ENCODE measurements at places on chromosomes 16 and 17. TPM values are rescaled to one million over a fixed set of nuclear protein-coding genes. Genes with fewer than 3 reads are reported as not detected.

Gene NUDT16L1
- 17.3 TPM for polyA plus RNA-seq

Gene MAPK7
- polyA plus RNA-seq: 10.2 TPM

Gene RTN4RL1
- polyA plus RNA-seq: 3.1 TPM

GRCh38 chr16:82991966-82992675 lies 365.4 kb downstream of the CDH13 start:
- H3K4me3 ChIP-seq: no peak overlapping the region
- no peaks in the 10 kb centered on the region for H3K27me3 ChIP-seq
- H3K4me1 ChIP-seq: no peaks in the 10 kb centered on the region
- DNase-seq: no peak
- no peaks in the 10 kb centered on the region for H3K36me3 ChIP-seq

GRCh38 chr16:11256661-11257130 lies 692 bp upstream of the SOCS1 start:
- H3K36me3 ChIP-seq: no peaks in the 10 kb centered on the region
- H3K27me3 ChIP-seq: no peaks in the 10 kb centered on the region
- H3K27ac ChIP-seq: peak overlapping the region; percentile 96
- DNase-seq: peak; percentile 45
- H3K4me1 ChIP-seq: peaks cover 17% of the 10 kb centered on the region
- peak overlapping the region; percentile 72 for H3K4me3 ChIP-seq

All from pancreas (tissue), 10 donors.